Stimulated activated CD8-positive, alpha-beta memory T cell treated with anti-CD3 and anti-CD28 coated beads, Interleukin-7, amount 100 ng/mL, for 4 hours (primary cell): ENCODE measurements at places on chromosomes 3 and 15.

- no peak for DNase-seq
Measured at GRCh38 chr3:38000965-38001455, 10.4 kb downstream of the VILL start.

DNA sequence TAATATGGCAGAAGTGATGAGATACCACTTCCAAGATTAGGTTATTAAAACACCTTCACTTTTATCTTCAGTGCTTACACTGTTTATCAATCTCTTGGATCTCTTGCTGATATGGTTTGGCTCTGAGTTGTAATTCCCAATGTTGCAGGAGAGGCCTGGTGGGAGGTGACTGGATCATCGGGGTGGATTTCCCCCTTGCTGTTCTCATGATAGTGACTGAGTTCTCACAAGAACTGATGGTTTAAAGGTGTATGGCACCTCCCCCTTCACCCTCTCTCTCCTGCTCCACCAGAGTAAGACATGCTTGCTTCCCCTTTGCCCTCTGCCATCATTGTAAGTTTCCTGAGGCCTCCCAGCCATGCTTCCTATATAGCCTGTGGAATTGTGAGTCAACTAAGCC is 11.8 kb downstream of the GOLIM4 start:
- DNase-seq: no peak

- no peak for DNase-seq
Measured at GRCh38 chr3:89859757-89860156, 752.3 kb downstream of the EPHA3 start.

GRCh38 chr3:38297537-38297936 is 15.4 kb downstream of the SLC22A14 start:
- no peak for DNase-seq

DNA sequence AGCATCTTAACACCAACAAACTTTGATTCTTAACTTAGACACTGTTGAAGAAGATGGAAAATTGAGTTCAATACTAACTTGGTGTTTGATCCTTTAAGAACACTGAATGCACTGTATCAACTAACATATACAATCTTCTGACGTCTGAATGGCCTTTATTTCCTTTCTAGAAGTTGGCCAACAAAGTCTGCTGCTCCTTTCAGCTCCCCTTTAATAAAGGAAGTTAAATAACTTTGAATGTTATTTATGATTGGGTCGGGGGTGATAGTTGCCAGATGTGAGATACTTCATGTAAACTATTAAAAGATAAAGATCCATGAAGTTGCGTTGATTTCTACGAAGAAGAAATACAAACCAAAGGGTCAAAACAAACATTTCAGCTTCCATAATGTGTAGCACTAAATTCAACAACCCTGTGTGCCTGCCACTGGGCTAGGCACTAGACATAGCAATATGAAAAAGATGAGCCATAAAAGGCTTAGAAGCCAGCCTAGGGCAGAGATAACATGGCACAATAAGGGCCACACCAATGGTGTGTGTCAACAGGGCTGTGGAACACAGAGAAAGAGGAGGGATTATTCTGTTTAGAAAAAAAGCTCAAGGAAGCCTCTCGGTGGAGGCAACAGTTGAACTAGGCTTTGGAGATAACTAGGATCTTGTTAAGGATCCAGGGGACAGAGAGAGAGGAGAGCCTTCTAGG is 337.8 kb downstream of the MECOM start:
- no peak for DNase-seq

DNA sequence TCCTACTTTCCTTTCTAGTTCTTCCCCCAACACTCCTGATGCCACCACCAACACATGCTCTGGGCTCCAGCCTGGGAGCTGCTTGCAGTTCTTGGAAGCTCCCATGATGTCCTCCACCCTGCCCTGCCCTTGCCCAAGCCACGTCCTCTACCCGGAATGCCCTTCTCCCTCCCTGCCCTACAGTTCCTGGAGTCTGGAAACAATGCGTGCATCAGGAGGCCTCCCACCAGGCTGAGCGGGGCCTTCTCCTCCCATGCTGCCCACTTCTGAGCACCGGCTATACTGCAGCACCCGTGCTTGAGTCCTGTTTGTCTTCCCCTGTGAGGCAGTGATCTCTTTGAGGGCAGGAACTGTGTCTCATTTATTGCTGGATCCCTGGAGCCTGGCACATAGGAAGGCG is 44.6 kb downstream of the DGKG start:
- DNase-seq: no peak

GRCh38 chr3:15601399-15602145 is at the start of the genes BTD and HACL1:
TSS of gene BTD (plus strand) at chr3:15601745. CDS start at chr3:15635440, 33,695 bp downstream.
TSS of gene HACL1 (minus strand) at chr3:15601569. CDS start at chr3:15601463, 106 bp downstream.
- DNase-seq: peak; percentile 97

GRCh38 chr3:7682822-7683229 is 818.8 kb upstream of the LMCD1 start:
- DNase-seq: no peak

- DNase-seq: no peak
Measured at GRCh38 chr3:99845331-99845730, 27.7 kb downstream of the CMSS1 start.

DNA sequence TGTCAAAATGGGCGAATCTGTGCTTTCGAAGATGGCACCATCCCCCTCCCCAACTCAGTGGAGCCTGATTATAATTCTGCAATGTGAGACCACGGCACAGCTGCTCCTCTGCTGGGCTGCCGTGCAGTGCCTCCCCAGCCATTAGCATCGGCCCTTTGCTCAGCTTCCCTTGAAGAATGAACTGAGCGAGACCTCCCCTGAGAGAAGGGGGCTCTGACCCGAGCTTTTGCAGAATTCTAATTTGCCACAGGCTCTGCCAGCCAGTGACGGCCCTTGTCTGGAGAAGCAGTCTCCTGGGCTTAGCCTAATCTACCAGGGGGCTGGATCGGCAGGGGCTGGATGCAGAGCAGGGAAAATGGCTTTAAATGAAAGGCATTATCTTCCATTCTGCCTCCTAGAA is 57.2 kb downstream of the GLDN start:
- no peak for DNase-seq

GRCh38 chr3:89043406-89043932 is 64.0 kb upstream of the EPHA3 start:
- no peak for DNase-seq

DNA sequence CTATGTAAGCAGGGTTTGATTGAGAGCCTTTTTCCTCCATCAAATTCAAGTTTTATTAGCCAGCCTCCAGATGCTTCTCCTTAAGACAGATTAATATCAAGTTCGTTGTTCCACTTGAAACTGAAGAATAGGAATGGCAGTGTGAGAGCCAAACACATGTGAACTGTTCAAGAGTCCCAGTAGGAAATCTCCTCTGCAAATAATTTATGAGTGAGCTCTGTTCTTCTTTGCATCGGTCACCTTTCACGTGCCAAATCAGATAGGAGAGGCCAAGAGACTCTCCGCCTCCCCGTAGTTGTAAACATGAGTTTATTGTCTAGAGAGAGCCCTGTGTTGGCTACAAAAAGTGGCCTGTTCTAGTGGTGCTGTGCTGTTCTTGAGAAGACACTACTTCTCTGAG is 372.1 kb upstream of the NR2F2 start:
- DNase-seq: no peak

- DNase-seq: no peak
Measured at GRCh38 chr3:192715126-192715525, 12.2 kb downstream of the FGF12 start.

GRCh38 chr3:188370081-188370830 is 216.3 kb downstream of the LPP start:
- DNase-seq: no peak

- DNase-seq: no peak
Measured at GRCh38 chr15:70442616-70443321, 320.6 kb downstream of the UACA start.

GRCh38 chr3:71541313-71541712 is 42.2 kb downstream of the FOXP1 start:
- DNase-seq: no peak

- DNase-seq: no peak
Measured at GRCh38 chr15:70436428-70436827, 326.9 kb downstream of the UACA start.

DNA sequence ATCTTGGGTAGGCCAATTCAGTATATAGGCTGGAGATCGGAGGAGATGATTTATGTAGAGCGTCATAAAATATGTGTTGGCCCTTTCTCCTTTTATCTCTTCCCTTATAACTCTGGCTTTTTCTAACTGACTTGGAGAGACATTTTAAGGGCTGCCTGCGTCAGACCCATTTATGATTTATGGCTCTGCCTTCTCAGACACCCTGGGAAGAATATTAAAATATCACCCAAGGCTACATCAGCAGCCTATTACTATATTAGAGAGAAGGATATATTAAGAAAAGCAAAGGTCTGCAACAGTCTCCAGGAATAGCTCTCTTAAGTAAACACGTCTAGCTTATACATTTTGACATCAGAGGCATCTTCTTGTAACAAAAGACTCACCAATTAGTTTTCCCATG is 179.4 kb downstream of the SV2B start:
- no peak for DNase-seq

DNA sequence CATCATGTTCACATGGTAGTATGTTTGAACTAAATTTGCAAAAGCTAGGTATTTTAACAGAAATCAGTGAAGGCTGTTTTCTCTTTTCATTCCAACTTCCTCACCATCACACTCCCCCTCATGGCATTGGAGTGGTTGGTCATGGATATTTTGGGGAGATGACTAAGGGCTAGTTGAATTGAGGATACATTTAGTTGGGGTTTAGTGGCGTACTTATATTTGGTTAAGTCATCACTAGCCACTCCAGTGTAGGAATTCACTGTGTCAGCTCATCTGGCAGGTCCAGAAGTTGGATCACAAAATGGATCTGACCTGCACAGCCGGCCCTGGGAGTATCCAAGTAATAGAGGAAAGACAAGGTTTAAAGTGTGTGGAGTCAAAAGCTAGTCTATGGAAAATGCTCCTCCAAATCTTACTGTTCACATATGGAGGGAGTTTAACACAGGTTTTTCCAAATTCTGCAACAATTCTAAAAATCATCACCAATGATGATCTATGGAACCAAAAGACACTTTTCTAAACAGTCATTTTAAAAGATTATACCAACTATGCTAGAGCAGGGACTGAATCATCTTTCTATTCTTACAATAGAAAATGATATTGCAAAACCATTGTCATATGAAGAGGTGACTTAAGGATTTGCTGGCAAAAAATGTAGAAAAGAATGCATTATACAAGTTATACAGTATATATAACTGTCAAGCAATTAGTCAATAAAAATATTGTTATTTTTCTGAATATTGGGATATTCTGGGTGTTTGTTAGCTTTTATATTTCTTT is 247.8 kb upstream of the PEX5L start:
- DNase-seq: no peak

GRCh38 chr15:78292219-78292618 is 7.2 kb downstream of the SKIC8 start:
- DNase-seq: no peak

GRCh38 chr3:98779541-98780335 is 16.6 kb downstream of the ST3GAL6 start:
- no peak for DNase-seq

- no peak for DNase-seq
Measured at GRCh38 chr3:190619761-190620160, 105.9 kb downstream of the IL1RAP start.

DNA sequence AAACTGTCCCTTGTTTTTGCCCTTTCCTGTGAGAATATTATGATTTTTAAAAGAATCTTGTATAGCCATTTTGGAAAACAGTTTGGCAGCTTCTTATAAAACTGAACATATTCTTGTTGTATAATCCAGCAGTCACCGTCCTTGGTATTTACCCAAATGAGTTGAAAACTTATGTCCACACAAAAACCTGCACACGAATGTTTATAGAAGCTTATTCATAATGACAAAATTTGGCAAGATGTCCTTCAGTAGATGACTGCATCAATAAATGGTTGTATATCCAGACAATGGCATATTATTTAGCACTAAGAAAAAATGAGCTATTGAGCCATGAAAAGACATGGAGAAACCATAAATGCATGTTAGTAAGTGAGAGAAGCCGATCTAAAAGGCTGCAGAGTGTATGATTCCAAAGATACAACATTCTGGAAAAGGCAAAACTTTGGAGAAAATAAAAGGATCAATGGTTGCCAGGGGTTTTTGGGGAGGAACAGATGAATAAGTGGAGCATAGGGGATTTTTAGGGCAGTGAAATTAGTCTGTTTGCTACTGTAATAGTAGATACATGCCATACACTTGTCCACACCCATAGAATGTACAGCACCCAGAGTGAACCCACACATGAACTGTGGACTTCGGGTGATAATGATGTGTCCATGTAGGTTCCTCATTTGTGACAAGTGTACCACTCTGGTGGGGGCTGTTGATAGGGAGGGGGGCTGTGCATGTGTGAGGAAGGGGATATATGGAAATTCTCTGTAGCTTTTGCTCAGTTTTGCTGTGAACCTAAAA is 31.7 kb downstream of the LIMD1 start:
- DNase-seq: no peak

DNA sequence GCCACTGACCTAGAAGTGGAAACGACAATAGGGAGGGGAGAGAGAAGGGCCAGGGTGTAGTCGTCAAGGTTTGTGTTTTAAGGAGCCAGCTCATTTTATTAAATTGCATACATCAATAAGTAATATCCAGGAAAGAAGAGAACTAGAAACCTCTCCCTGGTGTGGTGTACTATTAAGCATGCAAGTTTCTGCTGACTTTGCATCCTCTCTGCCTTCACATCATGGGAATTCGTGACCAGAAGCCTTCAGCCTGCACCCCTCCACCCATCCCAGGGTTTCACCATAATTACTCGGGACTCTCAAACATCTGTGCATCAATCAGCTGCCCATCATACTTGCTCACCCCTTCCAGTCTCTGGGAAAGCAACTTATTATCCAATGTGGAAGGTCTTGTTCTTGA is 70.9 kb upstream of the UBE3A start:
- DNase-seq: no peak

GRCh38 chr3:127678611-127679533 is 6.1 kb downstream of the ABTB1 start:
- no peak for DNase-seq

- no peak for DNase-seq
Measured at GRCh38 chr15:64583519-64583918, 123.1 kb downstream of the ZNF609 start.
